Tibial nerve (tissue), 4 donors: ENCODE measurements at places on chromosomes 2 and 18. TPM values are rescaled to one million over a fixed set of nuclear protein-coding genes. Genes with fewer than 3 reads are reported as not detected.
A peak's percentile ranks its signal among the peaks of the same experiment; 100 is the strongest.

- no peak for DNase-seq
These were observed 60.7 kb downstream of the ASXL2 start for GRCh38 chr2:25817630-25818029.

GRCh38 chr2:191951376-191951775 is 104.5 kb upstream of the CAVIN2 start:
- DNase-seq = no peak

DNA sequence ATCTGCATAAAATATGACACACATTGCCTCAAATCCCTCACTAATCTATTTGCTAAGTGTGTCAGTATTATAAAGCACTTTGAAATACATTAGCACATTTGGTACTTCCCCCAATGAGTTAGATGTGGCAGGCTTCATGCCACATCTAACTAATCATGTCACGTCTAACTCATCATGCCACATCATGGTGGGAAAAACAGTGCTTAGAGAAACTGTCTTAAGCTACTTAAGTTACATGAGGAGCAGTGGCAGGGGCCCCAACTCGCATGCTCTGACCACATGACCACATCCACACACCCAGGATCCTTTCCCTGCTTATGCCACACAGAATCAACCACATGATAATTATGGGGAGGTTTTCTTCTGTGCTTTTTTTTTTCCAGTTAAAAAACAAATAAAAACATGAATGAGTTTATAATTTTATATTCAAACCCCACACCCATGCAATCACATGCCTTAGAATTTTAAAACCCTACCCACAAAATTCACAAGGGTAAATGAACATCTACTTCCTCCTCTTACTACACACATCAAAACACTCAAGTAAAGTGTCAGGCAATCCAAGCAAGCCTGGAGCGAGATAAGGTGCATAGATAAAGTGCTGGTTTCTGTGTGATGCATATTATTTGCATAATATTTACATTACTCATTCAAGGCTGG is 1.6 kb downstream of the ABCA12 start:
- DNase-seq = no peak

- no peak for DNase-seq
These were observed 560.6 kb downstream of the SLC4A3 start for GRCh38 chr2:220188031-220188430.

- no peak for DNase-seq
These were observed 134.5 kb downstream of the PTGR3 start for GRCh38 chr18:75074196-75075015.

DNA sequence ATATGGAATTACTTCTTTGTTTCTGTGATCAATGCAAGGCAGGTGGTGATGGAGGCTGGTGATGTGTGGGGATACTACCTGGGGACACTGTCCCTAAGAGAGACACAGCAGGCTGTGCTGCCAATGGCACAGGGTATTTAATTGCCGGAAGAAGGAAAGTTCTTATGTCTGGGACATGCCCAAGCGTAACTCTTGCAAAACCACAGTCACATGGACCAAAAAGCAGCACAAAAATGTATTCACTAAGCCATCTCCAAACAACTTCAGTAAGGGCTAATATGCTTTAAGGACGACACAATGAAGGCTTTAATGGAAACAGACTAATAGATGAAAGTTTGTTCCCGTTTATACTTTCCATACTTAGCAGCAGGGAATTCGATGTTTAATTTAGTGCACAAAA is 49.7 kb upstream of the AP1S3 start:
- no peak for DNase-seq

DNA sequence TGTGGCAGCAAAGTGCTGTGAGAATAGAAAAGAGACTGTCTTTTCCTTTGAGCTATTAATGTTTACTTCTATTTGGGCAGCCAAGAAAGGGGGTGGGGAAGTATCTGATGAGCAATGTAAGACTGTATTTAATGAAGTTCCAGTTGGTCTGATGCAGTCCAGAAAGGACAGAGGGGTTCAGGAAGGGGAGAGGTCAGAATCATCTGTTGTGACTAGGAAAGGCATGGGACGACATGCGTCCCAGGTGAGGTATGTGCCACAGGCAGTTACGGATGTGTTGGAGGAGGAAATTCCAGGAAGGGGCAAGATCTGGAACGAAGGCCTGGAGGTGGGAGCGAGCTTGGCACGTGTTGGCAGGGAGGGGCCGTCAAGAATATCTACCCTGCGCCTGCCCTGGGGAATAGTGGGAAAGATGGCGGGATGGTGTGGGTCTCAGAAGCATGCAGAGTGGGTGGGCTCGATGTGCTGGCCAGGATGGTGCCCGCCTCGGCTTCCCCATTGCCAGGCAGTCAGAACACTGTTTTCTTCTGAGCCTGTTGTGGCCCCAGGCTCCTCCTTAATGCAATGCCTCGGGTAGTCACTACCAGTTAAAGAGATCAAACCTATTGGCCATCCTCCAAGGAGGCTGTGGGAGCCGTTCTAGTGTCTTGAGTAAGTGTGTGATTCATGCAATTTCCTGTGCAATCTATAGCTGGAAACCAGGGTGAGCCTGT is 57.8 kb upstream of the TXNDC2 start:
- DNase-seq = peak; percentile 57

DNA sequence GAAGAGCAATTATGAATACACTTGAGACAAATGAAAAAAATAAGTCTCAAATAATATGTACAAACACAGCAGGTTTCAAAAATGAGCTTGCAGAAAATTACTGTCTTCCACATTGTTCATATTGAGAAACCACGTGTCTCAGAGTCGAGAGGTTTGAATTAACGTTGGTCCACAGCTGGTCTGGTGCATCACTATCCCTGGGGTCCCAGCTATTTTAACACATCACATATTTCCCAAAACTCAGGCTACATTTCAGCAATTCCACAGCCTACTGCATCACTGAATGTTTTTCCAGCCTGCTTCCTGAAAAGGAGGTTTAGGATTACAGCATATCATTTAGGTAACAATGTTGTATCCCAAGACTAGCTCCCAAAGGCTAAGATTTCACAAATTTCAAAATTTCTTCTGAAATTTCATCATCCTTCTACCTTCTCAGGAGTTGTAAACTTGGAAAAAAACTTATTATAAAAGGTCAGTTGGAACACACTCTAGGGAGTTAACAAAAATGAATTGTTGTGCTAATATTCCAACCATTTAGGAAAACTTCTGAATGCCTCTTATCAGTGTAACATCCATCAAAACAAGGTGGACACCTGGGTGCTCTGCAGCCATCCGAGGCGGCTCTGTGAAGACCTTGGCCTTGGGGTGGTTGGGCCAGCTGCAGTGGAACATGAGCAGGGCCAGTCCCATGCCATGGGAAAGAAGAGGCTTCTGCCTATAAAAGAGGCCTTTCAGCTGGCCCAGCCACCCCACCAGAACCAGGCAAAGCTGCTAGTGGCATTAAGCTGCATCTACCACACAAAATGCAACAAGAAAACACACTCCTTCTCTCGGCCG is 198.1 kb upstream of the RBBP8 start:
- no peak for DNase-seq

GRCh38 chr2:223283771-223284170 is 231.8 kb downstream of the KCNE4 start:
- DNase-seq = no peak

GRCh38 chr18:39959839-39960238 is 1995.2 kb upstream of the PIK3C3 start:
- DNase-seq = no peak

GRCh38 chr2:113213061-113213930 is 39.5 kb downstream of the PSD4 start:
- no peak for DNase-seq

DNA sequence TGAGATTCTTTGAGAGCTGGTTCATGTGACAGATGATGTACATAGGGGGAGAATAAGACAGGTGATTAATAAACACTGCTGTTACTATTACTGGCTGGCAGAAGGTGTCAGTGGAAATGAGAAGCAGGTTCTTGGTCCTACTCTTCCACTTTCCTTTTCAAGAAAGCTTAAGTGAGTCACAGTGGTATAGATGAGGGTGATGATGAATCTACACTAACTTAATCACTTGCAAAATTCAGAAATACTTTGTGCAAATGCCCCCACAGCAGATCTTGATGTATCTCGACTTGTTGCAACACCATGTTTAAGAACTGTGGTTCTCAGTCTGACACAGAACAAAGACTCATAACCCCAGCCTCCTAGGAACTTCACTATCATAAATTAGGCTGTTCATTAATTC is 35.9 kb upstream of the MGAT5 start:
- DNase-seq = no peak

- DNase-seq = no peak
These were observed 55.9 kb downstream of the ACVR1C start for GRCh38 chr2:157572725-157573124.

DNA sequence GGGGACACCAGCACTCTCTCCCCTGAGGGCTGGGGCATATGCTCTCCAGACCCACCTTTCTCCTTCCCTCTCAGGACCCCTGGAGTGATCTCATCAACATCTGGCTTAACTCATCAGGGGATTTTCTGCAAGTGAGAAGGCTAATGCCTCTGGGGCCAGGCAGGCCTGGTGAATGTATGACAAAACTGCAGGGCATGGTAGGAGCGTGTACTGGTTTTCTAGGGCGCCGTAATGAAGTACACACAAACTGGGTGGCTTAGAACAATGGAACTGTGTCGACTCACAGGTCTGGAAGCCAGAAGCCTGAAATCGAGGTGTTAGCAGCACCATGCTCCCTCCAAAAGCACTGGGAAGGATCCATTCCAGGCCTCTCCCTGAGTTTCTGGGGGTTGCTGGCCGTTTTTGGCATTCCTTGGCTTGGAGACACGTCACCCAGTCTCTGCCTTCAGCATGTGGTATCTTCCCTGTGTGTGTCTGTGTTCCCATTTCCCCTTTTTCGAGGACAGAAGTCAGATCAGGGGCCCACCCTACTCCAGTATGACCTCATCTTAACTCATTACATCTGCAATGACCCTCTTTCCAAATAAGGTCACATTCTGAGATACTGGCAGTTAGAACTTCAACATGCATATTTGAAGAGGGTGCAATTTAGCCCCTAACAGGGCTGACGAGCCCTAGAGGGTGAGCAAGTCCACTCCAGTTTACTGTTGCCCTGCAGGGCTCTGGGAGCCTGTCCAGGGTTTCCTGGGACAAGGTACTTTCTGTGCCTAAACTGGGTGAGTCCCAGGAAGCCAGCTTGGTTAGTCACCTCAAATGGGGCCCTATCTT is 45.5 kb upstream of the CAB39 start:
- no peak for DNase-seq

DNA sequence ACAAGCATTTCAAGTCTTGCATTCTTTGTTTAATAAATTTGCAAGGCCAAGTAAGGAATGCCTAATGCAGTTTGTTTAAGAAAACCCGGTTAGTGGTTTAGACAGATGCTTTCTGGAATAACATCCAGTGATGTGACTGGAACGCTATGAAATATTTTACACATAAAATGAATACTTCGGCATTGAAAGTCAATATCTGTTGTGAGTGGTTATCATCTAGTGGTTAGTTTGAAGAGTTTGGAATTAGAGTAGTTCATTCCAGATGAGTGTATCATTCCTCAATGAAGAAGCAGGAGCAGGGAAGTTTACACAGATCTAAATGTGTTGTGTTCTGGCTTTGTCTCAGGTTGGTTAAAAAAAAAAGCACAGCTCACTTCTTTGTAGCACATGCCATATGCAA is 608.0 kb upstream of the PIK3C3 start:
- DNase-seq = no peak

GRCh38 chr2:20368706-20369105 is 18.1 kb upstream of the PUM2 start:
- no peak for DNase-seq

- DNase-seq = no peak
These were observed 152.0 kb downstream of the GREB1L start for GRCh38 chr18:21393986-21394385.

DNA sequence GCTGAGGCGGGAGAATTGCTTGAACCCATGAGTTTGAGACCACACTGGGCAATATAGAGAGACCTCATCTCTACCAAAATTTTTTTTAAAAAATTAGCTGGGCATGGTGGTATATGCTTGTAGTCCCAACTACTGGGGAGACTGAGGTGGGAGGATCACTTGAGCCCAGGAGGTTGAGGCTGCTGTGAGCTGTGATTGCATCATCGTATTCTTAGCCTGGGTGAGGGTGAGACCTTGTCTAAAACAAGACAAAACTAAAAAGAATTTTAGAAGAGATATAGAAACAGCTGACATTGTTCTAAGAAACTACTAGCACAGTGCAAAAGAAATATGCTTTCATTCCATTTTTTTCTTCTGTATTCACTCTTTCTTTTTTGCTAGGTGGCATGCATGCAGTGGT is 298.4 kb downstream of the NYAP2 start:
- no peak for DNase-seq

- DNase-seq = no peak
These were observed 42.7 kb downstream of the MDH1 start for GRCh38 chr2:63631501-63631900.

DNA sequence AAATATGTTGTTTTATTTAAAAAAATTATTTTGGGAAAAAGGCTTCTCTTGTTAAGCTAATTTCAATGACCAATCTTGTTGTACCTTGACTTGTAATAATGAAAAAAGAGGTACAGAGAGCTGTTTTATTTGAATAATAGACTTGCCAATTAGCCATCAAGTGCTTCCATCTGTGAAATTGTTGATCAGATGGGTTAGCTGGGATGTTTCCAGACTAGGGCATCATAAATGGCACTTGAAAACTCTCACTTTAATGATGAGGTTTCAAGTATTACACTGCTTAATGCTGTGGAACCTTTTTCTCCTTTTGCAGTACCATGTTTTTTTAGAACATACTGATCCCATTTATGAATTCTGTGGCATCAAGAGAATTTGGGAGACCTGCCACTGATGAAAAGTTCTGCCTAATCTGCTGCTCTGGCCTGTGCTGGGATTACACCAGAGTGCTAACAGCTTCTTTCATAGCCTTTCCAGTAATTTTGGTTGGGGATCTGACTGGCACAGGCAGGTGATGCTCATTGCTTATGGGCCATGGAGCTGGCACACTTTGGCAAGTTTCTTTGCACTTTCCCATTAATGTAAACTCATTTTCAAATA is 24.2 kb downstream of the PSMD14 start:
- DNase-seq = no peak

GRCh38 chr2:100865816-100866460 is 46.0 kb downstream of the NPAS2 start:
- no peak for DNase-seq

DNA sequence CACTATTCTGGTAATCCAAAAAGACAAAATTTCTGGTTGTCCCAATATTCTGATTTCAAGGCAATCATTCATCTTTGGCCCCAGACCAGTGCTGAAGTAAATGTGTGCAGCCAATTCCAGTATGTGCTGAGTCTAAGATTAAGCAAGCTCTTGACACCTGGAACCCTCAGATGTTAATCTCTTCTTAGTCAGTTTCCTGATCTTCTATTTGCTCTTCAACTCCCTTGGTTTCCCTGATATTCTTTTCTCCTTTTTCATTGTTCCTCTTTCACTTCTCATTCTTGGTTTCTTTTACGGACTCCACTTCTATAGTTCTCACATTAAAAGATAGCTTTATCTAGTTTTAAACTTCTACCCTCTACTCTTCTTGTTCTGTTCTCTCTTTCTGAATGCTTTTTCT is 445.7 kb upstream of the FANCL start:
- no peak for DNase-seq

The MRPS5 gene
- total RNA-seq = 44.7 TPM

The CD302 gene
- 59.4 TPM for total RNA-seq

The UGT1A3 gene
- total RNA-seq = not detected

The PTGR3 gene
- 12.7 TPM for total RNA-seq

The CHRND gene
- total RNA-seq = not detected

The ICOS gene
- not detected for total RNA-seq

The GCG gene
- not detected for total RNA-seq

The INPP5D gene
- total RNA-seq = 40.4 TPM

The ACADL gene
- total RNA-seq = 167 TPM

The NEU2 gene
- not detected for total RNA-seq

The FAM117B gene
- total RNA-seq = 9.2 TPM

The SCTR gene
- total RNA-seq = not detected
